Stimulated activated CD8-positive, alpha-beta memory T cell treated with anti-CD3 and anti-CD28 coated beads, Interleukin-7, amount 100 ng/mL, for 48 hours (primary cell): ENCODE measurements at places on chromosomes 4 and X.
A peak's percentile ranks its signal among the peaks of the same experiment; 100 is the strongest.

DNA sequence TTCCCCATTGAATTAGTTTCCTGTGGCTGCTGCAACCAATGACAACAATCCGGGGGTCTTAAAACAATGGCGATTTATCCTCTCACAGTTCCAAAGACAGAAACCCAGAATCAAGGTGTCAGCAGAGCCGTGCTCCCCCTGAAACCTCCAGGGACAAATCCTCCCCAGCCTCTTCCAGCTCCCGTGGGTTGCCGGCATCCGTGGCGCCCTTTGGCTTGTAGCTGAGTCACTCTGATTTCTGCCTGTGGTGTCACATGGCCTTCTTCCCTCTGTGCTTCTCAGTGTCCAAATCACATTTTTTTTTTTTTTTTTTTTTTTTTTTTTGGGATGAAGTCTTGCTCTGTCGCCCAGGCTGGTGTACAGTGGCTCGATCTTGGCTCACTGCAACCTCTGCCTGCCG is 64.5 kb upstream of the STX18 start:
- no peak for DNase-seq

DNA sequence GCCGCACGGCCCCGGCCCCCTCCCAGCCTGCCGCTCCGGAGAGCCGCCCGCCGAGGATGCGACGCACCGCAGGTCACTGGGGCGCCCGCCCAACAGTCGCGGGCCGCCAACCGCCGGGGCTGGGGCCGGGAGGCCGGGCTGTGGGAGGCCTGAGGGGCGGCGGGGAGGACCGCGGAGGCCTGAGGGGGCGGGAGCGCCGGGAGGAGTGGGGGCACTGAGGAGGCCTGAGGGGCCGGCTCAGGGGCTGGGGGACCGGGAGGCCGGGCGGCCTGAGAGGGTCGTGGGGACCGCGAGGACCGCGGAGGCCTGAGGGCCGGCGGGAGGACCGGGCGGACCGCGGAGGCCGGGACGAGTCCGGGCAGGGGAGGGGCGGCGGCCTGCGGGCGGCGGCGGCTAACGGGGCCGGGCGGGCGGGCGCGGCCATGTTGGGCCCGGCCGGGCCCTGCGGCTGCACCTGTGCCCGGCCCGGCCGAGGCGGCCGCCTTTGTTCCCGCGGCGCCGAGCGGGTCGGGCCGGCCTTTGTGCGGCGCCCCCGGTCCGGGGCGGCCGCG is 353 bp downstream of the NSD2 start:
- no peak for DNase-seq

- DNase-seq = no peak
These were observed 45.0 kb upstream of the NKX1-1 start for GRCh38 chr4:1451106-1451751.

DNA sequence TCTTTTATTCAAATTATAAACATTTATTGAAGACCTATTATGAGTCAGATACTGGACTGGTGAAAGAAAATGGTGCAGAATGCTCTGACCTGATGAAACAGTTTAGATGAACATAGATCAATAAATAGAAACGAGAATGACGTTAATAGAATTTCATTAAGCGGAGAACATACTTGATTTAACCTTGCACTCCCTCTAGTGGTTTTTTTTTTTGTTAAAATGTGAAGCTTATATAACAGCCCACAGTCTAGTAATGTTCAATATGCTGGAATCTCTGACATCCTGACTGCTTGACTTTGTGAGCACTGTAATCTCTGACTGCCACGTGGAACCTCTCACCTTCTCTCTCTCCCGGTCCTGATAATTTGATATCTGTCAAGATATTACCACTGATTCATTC is 32.3 kb downstream of the HDAC8 start:
- no peak for DNase-seq

DNA sequence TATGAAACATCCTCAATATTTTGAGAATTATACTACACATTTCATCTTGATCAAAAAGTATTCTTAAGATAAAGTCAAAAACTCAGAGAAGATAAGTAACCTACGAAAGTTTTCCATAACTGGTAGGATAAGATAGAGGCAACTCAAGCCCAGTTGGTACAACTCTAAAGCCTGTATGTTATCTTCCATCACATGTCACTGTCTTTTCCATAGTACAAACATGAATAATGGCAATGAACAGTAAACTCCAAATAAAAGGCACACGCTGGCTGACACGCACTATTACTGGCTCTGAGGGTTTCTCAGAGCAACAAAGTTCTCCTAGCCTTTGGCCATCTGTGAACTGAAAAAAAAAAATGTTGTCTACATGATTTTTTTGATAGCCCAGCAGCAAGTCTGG is 27.2 kb downstream of the LIN54 start:
- DNase-seq = no peak

DNA sequence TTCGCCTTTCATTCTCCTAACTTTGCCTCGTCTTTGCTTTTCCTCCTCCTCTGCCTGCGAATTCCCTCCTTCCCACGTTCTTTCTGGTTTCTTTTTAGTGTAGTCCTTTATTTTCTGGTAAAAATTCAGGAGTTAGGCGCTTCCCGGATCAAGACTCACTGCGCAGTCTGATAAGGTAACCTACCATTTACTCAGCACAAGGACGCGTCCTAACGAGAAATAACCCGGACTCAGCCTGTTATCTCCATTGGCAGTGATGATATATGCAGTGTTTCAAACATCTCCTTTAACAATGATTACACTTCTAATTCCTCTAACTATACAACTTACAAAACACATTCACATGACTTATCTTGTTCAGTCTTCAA is 357 bp upstream of the ETNPPL start:
- no peak for DNase-seq

GRCh38 chr4:41741354-41741753 is 7.2 kb downstream of the PHOX2B start:
- no peak for DNase-seq

GRCh38 chr4:84530454-84530853 is 31.4 kb upstream of the NKX6-1 start:
- DNase-seq = no peak

DNA sequence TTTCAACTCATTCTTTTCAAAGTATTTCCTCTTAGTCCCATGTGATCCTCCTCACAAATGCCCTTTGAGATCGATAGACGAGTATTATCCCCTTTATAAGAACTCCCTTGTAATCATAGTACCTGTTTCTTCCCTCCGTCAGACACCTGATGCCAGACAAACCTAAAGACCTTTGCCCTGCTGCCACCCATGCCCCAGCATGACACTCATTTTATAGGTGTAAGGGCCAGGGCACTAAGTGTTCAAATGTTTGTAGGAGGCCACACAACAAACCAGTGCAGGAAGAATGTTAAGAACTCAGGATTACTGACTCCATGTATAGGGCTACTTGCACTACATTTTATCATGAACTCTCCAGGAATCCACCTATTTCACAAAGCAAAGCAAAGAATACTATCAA is 115.6 kb upstream of the DIAPH2 start:
- DNase-seq = no peak

DNA sequence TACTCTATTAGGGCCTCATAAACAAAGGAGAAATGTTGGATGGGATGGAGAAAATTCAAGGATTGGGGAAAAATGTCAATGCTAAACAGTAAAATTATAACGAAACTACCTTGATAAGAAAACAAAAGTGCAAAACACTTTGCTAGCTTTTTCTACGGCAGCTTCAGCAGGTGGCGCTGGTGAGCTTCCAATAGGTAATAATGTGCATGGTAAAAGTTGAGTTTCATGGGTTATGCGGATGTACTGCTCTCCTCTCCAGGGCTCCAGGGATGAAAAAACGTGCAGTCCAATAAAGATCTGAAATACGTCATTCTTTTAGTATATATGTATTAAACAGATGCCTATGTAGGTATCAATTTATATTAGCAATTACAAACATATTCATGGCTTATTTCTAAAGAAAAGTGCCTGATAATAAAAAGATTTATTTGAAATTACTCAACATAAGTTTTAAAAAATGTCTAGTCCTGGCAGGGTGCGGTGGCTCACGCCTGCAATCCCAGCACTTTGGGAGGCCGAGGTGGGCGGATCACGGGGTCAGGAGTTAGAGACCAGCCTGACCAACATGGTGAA is 239.6 kb downstream of the GRXCR1 start:
- DNase-seq = peak; percentile 18
